ENCODE measurements at places on chromosomes 1 and 21.
A peak's percentile ranks its signal among the peaks of the same experiment; 100 is the strongest.

- no peak overlapping the region for H3K27ac ChIP-seq
- H3K27me3 ChIP-seq = peaks cover 30% of the 10 kb centered on the region
- DNase-seq = no peak
- no peak overlapping the region for H3K4me3 ChIP-seq
- no peaks in the 10 kb centered on the region for H3K4me1 ChIP-seq
Observed at GRCh38 chr21:37348664-37349063, 17.9 kb upstream of the DYRK1A start.

GRCh38 chr21:33587792-33588484 is 546 bp downstream of the DONSON start:
- H3K27me3 ChIP-seq = no peaks in the 10 kb centered on the region
- H3K36me3 ChIP-seq = peaks cover 5% of the 10 kb centered on the region
- DNase-seq = no peak
- peak overlapping the region; percentile 93 for H3K4me3 ChIP-seq

GRCh38 chr1:30596891-30597290 is 126.5 kb downstream of the MATN1 start:
- no peak overlapping the region for H3K27ac ChIP-seq
- no peak overlapping the region for H3K4me3 ChIP-seq
- H3K4me1 ChIP-seq = no peaks in the 10 kb centered on the region

GRCh38 chr1:174058624-174059023 is 36.5 kb upstream of the RC3H1 start:
- H3K4me3 ChIP-seq = no peak overlapping the region
- H3K4me1 ChIP-seq = no peaks in the 10 kb centered on the region
- H3K27me3 ChIP-seq = peaks cover 5% of the 10 kb centered on the region
- H3K36me3 ChIP-seq = no peaks in the 10 kb centered on the region
- H3K27ac ChIP-seq = no peak overlapping the region

DNA sequence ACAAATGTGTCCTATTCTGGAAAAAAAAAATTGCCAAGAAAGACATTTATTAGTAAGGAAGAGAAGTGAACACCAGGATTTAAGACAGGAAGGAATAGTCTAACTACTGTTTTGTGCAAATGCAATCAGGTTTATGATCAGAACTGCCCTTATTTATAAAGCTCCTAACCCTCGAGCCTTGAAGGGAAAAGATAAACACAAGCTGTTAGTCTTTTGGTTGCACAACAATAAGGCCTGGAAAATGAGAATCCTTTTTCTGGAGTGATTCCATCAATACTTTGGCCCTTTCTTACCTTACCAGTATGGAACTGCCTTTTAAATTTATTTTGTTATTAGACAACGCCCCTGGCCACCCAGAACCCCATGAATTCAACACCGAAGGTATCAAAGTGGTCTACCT is 52.9 kb downstream of the SNRPE start:
- peaks cover 2% of the 10 kb centered on the region for H3K36me3 ChIP-seq
- DNase-seq = no peak
- H3K4me3 ChIP-seq = no peak overlapping the region
- peaks cover 6% of the 10 kb centered on the region for H3K27me3 ChIP-seq

- peak overlapping the region; percentile 84 for H3K4me3 ChIP-seq
- no peaks in the 10 kb centered on the region for H3K27me3 ChIP-seq
- no peak overlapping the region for H3K27ac ChIP-seq
- peaks cover 38% of the 10 kb centered on the region for H3K4me1 ChIP-seq
- peaks cover 16% of the 10 kb centered on the region for H3K36me3 ChIP-seq
- no peak for DNase-seq
Observed at GRCh38 chr1:12232221-12232620, 2.4 kb downstream of the VPS13D start.

- no peak for DNase-seq
- no peaks in the 10 kb centered on the region for H3K27me3 ChIP-seq
- peak overlapping the region; percentile 52 for H3K27ac ChIP-seq
- peaks cover 42% of the 10 kb centered on the region for H3K36me3 ChIP-seq
- H3K4me1 ChIP-seq = no peaks in the 10 kb centered on the region
Observed at GRCh38 chr1:19086176-19086875, 123.7 kb downstream of the UBR4 start.

- H3K4me3 ChIP-seq = no peak overlapping the region
- no peak overlapping the region for H3K27ac ChIP-seq
- peaks cover 63% of the 10 kb centered on the region for H3K36me3 ChIP-seq
Observed at GRCh38 chr21:37199057-37199924, 67.8 kb downstream of the VPS26C start.

DNA sequence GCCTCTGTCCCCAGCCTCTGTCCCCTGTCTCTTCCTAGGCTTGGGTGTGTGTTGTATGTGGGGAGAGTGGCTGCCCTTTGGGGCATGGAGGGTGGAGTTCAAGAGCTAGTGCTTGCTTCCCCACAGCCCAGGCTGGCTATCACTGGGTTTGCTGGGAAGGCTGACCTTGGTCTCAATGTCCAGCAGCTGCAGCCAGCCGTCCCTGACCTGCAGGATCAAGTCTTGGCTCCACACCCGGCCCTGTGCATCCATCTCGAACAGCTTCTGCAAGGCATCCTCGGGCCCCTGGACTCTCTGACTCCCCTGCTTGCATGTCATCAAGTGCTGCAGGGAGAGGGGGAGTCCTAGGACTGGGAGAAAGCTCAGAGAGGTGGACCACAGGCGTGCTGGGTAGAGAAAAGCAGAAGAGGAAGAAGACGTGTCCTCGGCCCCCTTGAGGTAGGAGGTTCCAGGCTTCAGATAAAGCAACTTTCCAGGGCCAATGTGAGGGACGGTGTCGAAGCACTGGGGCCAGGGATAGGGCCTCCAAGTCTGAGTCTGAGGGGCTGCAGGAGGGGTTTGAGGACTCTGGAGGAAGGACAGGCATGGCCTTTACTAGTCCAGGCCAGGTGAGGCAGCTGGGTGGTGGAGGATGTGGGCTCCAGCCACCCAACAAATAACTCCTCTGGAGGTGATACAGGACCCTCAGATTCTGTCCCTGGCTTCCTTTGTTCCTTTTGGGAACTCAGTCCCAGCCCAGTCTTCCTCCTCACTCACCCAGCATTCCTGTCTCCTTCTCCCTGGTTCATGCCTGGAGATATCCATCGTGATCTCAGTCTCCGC is 4.0 kb downstream of the EPS8L3 start:
- H3K4me3 ChIP-seq = no peak overlapping the region
- peak overlapping the region; percentile 64 for H3K27ac ChIP-seq
- H3K36me3 ChIP-seq = peaks cover 2% of the 10 kb centered on the region
- H3K4me1 ChIP-seq = no peaks in the 10 kb centered on the region
- peaks cover 7% of the 10 kb centered on the region for H3K27me3 ChIP-seq
- DNase-seq = no peak

GRCh38 chr1:63981408-63981773 is 207.6 kb downstream of the ROR1 start:
- no peak for DNase-seq
- H3K4me3 ChIP-seq = no peak overlapping the region
- no peak overlapping the region for H3K27ac ChIP-seq
- H3K36me3 ChIP-seq = no peaks in the 10 kb centered on the region
- no peaks in the 10 kb centered on the region for H3K4me1 ChIP-seq
- peaks cover 15% of the 10 kb centered on the region for H3K27me3 ChIP-seq

GRCh38 chr1:185500001-185500626 is 183.1 kb upstream of the IVNS1ABP start:
- H3K27ac ChIP-seq = no peak overlapping the region
- peaks cover 3% of the 10 kb centered on the region for H3K36me3 ChIP-seq
- no peak for DNase-seq
- no peaks in the 10 kb centered on the region for H3K4me1 ChIP-seq
- peaks cover 9% of the 10 kb centered on the region for H3K27me3 ChIP-seq

GRCh38 chr1:53547231-53547790 is 88.1 kb downstream of the DMRTB1 start:
- peaks cover 45% of the 10 kb centered on the region for H3K27me3 ChIP-seq
- no peaks in the 10 kb centered on the region for H3K4me1 ChIP-seq
- no peak overlapping the region for H3K27ac ChIP-seq

GRCh38 chr1:17857996-17858395 is 102.9 kb downstream of the ACTL8 start:
- no peak for DNase-seq
- H3K36me3 ChIP-seq = no peaks in the 10 kb centered on the region
- H3K4me3 ChIP-seq = no peak overlapping the region
- H3K4me1 ChIP-seq = no peaks in the 10 kb centered on the region
- H3K27ac ChIP-seq = no peak overlapping the region

DNA sequence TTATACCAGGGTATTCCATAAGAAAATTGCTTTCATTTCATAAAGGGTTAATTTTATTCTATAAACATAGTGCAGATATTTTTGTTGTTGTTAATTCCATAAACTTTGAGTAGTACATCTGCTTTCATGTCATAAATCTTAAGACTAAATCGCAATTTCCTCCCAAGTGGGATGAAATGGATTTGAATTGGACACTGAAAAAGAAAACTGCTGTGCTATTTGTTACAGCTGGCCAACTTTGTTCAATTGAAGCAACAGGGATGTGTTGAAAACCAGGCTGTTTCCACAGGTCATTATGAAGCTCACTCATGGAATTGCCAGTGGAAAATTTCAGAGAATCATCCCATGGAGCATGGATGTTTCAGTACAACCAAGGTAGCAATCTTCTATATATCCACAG is 252.5 kb upstream of the RGS18 start:
- no peaks in the 10 kb centered on the region for H3K36me3 ChIP-seq
- H3K27ac ChIP-seq = no peak overlapping the region
- no peaks in the 10 kb centered on the region for H3K4me1 ChIP-seq
- no peak for DNase-seq
- H3K27me3 ChIP-seq = no peaks in the 10 kb centered on the region

DNA sequence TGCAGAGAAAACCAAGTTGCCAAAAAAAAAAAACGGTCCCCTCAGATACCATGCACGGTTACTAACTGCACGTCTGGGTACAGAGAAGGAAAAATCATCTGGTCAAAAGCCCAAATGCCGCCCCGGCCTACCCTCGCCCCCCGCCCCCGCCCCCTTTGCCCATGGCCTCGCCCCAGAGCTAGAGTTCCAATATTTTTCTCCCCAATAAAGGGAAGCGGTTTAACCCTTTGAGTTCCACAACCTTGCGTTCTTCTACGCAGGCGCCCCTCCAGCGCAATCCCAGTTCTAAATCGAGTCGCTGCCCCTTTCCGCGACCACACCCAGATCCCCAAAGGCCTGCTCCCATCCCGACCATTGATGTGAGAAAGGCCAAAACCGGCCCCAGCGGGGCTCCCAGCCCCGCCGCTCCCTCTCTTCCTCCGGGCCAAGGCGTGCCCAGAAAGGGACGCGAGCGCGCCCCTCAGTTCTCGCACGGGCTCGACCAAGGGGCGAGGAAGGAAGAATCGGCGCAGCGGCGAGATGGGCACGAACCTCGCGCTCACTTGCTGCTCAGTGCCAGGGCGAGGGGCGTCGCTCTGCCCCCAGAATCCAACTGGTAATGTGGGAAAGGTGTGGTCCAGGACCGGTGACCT is 797 bp downstream of the WDR47 start:
- no peak for DNase-seq
- peak overlapping the region; percentile 94 for H3K27ac ChIP-seq
- H3K36me3 ChIP-seq = peaks cover 27% of the 10 kb centered on the region
- peaks cover 20% of the 10 kb centered on the region for H3K4me1 ChIP-seq

GRCh38 chr1:96418969-96419368 is 302.6 kb upstream of the PTBP2 start:
- H3K27ac ChIP-seq = no peak overlapping the region
- H3K4me1 ChIP-seq = no peaks in the 10 kb centered on the region
- H3K4me3 ChIP-seq = no peak overlapping the region

DNA sequence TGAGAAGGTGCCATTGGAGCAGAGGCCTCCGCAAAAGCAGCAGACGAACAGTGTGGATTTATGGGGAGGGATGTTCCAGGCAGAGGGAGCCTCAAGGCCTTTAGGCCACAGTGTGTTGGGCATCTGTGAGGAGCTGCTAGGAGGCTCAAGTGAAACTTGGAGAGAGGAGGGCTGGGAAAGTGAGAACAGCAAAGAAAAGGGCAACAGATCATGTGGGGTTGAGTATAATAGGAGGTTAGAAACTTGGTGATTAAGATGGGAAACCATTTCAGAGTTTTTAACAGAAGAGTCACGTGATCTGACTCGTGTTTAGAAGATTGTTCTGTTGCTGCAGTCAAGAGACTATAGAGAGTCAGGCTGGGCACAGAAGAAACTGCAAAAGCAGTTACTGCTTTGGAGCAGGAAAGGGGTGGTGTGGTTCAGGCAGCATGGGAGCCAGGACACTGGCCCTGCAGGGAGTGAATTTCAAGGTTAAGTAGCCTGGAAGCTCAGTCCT is 277.0 kb downstream of the DISC1 start:
- H3K36me3 ChIP-seq = no peaks in the 10 kb centered on the region
- peaks cover 4% of the 10 kb centered on the region for H3K4me1 ChIP-seq
- H3K27ac ChIP-seq = peak overlapping the region; percentile 7
- no peak overlapping the region for H3K4me3 ChIP-seq

DNA sequence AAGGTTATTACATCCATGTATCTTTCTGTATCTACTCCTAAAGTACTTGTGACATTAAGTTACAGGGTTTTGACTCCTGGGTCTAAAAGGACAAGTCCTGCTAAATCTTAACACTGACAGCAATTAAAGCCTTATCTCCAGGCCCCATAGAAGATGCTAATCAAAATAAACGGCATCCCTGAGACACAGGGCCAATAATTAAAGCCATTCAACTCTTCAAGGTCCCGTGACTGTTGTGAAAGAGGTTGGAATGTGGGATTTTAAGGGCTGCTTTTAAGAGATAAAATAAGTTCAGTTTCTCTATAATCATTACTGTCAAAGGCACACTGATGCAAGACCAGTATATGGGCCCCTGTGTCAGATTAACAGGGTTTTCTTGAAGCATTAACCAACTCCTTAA is 8.3 kb downstream of the DNAI4 start:
- H3K27ac ChIP-seq = no peak overlapping the region
- no peak overlapping the region for H3K4me3 ChIP-seq

DNA sequence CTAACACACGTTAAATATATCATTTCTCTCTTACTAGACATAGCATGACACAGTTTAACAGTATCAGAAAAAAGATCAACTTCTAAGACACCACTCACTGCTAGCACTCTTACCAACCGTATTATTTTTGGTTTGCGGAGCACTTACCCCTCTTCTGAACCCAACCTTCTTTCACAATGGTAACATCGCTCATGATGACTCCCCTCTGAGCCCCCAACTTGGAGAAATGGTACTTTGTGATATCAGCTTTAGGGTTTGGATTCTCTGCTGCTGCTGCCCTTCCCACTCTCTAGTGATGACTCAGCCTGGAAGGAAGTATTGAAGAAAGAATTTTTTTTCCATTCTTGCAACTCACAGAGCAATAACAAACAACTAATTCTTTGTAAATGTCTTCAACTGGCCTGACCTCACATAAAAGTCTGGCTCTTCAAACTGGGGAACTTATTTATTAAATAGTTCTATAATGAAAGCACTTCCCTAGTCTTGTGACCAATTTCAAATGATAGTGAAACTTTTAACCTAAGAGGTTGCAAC is 7.0 kb downstream of the AKT3 start:
- peak overlapping the region; percentile 37 for H3K4me3 ChIP-seq
- H3K4me1 ChIP-seq = peaks cover 34% of the 10 kb centered on the region
- DNase-seq = no peak
- H3K27ac ChIP-seq = peak overlapping the region; percentile 86
- H3K36me3 ChIP-seq = peaks cover 4% of the 10 kb centered on the region

DNA sequence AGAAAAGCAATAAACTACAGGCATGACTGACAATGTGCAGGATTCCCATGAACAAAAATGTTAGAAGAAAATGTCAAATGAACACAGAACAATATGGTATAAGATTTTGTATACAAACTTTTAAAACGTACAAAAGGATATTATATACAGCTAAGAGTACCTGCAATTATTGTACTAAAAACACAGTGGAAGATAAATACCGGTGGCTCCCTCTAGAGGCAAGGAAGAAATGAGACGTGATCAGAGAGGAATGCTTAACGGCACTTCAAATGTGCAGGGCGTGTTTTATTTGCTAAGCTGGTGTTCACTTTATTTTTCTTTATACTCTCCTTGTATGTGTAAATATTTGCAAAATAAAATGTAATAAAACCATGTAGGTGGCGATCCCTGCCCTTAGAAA is 191.8 kb upstream of the SAMSN1 start:
- peaks cover 5% of the 10 kb centered on the region for H3K27me3 ChIP-seq
- no peaks in the 10 kb centered on the region for H3K36me3 ChIP-seq
- H3K27ac ChIP-seq = no peak overlapping the region
- peak; percentile 59 for DNase-seq
